NCI-H2081 (cell line): ENCODE measurements at places on chromosomes 3 and 15.

DNA sequence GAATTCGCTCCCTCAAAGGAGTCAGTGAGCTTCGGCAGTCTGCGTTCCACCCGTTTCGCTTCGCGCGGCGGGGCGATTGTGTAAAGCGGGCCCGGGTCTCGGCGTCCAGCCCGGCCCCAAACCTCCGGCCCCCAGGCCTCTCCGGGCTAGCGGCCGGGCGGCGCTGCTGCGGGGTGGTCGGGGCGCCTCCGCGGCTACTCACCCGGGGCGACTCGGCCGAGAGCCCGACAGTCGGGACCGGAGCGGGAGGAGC lies 412 bp downstream of the CHDH start:
- no peak for DNase-seq

GRCh38 chr3:183558495-183558894 lies 3.0 kb upstream of the KLHL6 start:
- no peak for DNase-seq

- DNase-seq, result no peak
Observed at GRCh38 chr3:145427355-145427754, 733.6 kb downstream of the PLOD2 start.

GRCh38 chr3:131231710-131232389 lies 149.7 kb upstream of the NUDT16 start:
- no peak for DNase-seq

DNA sequence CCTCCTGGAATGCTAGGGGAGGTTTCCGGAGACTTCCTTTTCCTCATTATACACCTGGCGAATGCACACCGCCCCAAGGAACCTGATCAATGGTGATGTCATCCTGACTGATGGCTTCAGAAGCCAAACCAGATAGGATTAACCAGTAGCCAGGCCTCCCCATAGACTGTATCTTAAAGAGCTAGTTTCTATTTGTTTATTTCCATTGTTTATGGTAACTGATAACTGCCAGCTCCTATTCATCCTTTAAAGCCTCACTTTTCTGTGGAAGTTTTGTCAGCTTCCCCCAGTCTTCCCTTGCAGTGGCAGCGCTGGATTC lies at the start of gene MKRN2OS:
Gene MKRN2OS, minus strand, starts transcription at position 27 of the 319 bp plus-strand sequence. CDS start 35 bp downstream, outside the sequence.
- DNase-seq, result no peak

- DNase-seq, result peak; percentile 76
Observed at GRCh38 chr3:152524198-152525140, 255.7 kb downstream of the MBNL1 start.

GRCh38 chr3:46110701-46111493 lies 83.6 kb upstream of the XCR1 start:
- DNase-seq, result peak; percentile 52

GRCh38 chr3:175304404-175304803 lies 445.3 kb downstream of the NAALADL2 start:
- peak; percentile 18 for DNase-seq

DNA sequence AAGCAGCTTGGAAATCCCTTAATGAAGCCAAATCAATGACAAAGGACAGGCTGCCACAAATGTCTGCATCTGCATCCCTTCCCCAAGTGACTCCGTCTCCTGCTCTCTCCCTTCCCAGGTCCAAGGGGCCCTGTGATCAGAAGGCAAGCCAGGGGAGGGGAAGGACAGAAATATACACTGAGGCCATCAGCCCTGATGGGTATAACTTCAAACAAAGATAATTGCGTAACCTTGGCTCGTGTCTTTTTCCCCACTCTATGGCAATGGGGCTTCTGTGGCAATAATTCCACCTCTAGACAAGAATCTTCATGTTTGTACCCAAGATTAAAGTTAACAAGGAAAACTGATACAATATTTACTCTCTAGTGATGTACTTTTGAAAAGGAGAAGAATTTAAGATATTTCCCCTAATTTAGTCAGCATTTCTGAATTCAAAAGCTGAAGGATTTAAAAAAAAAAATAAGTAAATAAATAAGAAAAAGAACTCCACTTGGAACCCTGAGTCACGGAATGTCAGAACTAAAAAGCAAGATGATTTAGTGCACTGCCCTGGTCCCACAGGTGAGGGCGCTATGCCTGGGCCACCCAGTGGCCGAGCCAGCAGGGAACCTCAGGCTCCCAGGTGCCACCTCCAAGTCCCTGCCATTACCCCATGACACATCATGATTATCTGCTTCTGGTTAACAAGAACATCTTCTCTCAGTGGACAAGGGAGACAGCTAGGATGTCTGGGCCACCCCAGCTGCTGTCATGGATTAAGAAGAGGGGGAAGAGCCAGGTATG lies 154.5 kb downstream of the STT3B start:
- DNase-seq, result no peak
